ENCODE measurements at places on chromosomes 11 and 22. TPM values are rescaled to one million over a fixed set of nuclear protein-coding genes. Genes with fewer than 3 reads are reported as not detected.

DNA sequence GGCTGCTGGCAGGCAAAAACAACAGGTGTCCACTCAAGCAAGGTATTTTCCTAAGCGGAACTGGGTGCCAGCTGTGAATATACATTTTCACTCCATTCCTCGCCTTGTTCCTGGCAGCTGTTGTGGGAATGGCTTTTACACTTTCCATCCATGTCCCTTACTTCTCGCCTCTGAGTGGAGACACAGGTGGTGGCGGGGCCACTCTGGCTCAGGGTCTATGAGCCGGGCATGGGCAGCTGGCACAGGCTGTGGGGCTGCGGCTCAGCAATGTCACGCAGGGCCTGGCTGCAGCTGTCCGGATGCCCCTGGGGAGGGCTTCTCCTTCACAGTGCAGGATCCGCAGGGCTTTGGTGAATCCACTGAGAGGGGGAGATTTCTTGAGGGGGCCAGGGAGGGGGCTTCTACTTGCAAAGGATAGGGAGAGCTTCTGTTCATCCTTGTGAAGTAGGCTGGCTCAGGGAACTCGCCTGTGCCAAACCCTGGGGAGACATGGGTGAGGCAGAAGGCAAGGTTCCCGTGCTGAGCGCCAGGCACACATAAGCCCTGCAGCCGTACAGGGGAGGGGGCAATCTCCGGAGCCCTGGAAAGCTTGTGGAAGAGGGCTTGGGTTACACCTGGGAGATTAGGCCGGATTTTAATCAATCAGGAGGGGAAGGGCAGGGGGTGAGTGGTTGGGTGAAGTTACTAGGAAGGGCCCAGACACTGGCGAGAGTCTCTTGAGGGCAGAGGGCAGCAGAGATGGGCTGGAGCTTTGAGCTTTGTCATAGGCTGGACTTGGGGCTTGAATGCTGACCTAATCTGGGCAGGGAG, 45.7 kb downstream of the KCNQ1OT1 start:
- DNase-seq = no peak
- H3K36me3 ChIP-seq = no peaks in the 10 kb centered on the region
- H3K27me3 ChIP-seq = no peaks in the 10 kb centered on the region
- no peak overlapping the region for H3K4me3 ChIP-seq
- peaks cover 6% of the 10 kb centered on the region for H3K4me1 ChIP-seq

GRCh38 chr11:94586546-94586945, 19.4 kb downstream of the PIWIL4 start:
- no peaks in the 10 kb centered on the region for H3K27me3 ChIP-seq
- H3K27ac ChIP-seq = no peak overlapping the region

- H3K4me1 ChIP-seq = no peaks in the 10 kb centered on the region
- DNase-seq = peak; percentile 30
- H3K27ac ChIP-seq = no peak overlapping the region
Measured at GRCh38 chr11:17722000-17722643, 2.8 kb downstream of the MYOD1 start.

GRCh38 chr11:117186431-117186761, 7.9 kb downstream of the SIDT2 start:
- peaks cover 15% of the 10 kb centered on the region for H3K36me3 ChIP-seq
- no peak overlapping the region for H3K4me3 ChIP-seq
- no peaks in the 10 kb centered on the region for H3K27me3 ChIP-seq
- no peaks in the 10 kb centered on the region for H3K4me1 ChIP-seq
- H3K27ac ChIP-seq = no peak overlapping the region
- no peak for DNase-seq

DNA sequence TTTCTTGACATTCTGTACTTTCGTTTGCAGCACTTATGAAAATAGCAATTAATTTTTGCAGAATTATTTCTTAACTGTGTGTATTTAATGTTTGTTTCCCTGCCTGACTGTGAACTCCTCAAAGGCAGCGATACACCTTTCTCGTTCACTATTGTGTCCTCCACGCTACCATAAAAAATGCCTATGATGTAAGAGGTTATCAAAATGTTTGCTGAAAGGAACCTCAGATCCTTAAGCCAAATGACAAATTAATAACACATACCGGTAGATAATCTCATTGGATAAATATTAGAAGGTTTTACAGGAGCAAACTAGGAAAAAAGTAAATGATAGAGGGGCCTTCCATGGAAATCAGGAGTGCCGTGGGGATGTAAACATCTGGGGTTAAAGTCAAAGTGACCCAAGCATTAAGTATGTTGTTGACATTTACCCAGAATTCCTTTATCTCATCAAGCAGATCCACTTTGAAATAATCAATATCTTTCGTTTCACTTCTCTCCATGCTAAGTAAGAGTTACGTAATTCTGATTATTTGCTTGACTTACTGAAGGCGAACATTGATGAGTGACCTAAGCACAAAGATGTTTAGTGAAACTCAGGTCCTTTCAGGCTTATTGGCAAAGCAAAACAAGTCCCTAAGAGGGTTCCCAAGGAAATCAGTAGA, 2.6 kb upstream of the OOSP3 start:
- H3K27ac ChIP-seq = no peak overlapping the region
- H3K4me1 ChIP-seq = no peaks in the 10 kb centered on the region
- H3K36me3 ChIP-seq = no peaks in the 10 kb centered on the region
- H3K4me3 ChIP-seq = no peak overlapping the region

DNA sequence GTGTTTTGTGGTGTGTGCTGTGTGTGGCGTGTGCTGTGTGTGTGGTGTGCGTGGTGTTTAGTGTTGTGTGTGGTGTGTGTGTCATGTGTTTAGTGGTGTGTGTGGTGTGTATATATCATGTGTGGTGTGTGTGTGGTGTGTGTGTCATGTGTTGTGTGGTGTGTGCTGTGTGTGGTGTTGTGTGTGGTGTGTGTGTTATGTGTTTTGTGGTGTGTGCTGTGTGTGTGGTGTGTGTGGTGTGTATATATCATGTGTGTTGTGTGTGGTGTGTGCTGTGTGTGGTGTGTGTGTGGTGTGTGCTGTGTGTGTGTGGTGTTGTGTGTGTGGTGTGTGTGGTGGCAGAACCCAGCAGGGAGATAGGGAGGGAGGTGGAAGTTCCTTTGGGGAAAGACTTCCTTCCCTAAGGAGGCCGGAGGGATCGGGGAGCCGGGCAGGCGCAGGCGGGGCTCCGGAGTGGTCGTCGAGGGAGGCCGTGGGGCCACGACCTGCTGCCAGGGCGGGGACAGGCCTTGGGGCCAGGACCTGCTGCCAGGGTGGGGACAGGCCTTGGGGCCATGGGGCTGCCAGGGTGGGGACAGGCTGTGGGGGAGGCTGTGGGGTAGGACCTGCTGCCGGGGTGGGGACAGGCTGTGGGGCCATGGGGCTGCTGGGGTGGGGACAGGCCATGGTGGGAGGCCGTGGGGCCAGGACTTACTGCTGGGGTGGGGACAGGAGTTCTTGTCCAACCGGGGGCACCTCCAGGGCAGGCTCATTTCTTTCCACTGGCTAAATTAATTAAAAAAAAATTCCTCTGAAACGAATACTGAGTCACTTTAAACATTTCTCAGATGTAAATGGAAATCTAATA, 15.2 kb downstream of the PIM3 start:
- H3K4me1 ChIP-seq = peaks cover 3% of the 10 kb centered on the region
- DNase-seq = peak; percentile 33
- H3K36me3 ChIP-seq = no peaks in the 10 kb centered on the region
- no peak overlapping the region for H3K27ac ChIP-seq
- H3K4me3 ChIP-seq = no peak overlapping the region
- peaks cover 20% of the 10 kb centered on the region for H3K27me3 ChIP-seq

SLC22A25 gene
- polyA plus RNA-seq = 0.14 TPM

GRCh38 chr11:69674267-69674885, 777 bp downstream of the LTO1 start:
- peak overlapping the region; percentile 90 for H3K4me3 ChIP-seq
- peaks cover 4% of the 10 kb centered on the region for H3K4me1 ChIP-seq
- H3K27me3 ChIP-seq = no peaks in the 10 kb centered on the region
- H3K27ac ChIP-seq = no peak overlapping the region

CHRM1 gene
- 1.6 TPM for polyA plus RNA-seq

DNA sequence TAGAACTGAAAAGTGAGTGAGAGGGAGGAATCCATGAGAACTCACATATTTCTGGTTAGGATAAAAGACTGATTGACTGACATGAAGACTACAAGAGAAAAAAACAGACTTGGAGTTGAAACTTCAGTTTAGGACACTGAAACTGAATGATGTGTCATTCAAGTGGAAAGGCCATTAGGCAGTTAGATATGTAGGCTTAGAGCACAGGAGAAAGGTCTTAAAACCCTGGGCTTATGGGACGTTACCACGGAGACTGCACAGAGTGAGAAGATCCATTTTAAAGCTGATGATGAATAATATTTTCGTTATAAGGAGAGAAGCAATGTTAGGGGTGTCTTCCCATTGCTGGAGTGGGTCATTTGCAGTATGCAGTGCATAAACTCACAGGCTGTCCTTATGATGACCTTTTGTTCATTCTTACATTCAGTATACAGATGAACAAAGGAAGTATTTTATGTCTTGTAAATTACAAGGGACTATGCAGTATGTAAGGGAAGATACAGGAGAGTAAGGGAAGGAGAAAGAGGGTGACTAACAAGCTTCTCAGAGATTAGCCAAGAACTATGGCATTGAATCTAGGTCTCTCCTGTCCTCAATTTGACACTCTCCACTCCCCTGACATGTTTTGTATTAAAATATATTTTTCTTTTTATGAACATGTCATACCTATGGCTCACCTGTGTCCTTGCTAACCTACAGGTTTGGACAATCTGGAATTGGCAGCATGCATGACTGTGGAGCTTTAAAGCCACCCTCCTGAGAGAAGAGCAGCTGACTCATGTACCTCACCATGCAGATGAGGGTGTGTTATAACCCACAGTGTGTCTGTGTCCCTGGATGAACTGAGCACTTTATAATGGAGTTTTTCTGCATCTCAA, 63.7 kb downstream of the MAML2 start:
- DNase-seq = no peak
- no peaks in the 10 kb centered on the region for H3K27me3 ChIP-seq
- no peaks in the 10 kb centered on the region for H3K36me3 ChIP-seq
- no peak overlapping the region for H3K27ac ChIP-seq

DNA sequence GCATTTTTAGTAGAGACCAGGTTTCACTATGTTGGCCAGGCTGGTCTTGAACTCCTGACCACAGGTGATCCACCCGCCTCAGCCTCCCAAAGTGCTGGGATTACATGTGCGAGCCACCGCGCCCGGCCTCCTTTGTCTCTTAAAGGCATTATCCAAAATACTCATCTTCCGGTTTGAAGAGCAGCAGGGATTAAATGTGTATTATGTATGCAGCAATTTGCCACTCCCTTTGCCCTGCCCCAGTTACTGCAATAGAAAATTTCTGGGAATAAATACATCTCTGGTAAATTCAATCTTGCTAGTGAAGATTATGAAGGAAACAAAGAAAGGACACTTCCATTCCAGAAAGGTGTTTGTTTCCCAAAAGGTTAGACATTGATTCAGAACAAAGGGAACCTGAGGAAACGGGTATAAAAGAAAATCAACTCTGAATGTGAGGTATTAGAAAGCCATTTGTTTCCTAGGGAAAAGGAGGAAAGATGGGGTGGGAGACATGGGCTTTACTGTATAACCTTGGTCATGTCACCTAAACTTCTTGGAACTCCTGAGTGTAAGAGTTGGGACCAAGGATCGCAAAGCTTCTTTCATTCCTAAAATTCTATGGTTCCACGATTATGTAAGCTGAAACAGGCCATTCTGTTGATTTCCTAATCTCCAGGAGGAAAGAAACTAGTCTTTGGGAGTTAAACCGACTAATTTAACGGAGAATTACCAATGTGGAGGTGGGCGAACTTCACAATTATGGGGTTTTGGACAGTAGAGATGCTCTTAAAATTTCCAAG, 959 bp upstream of the HIPK3 start:
- H3K4me3 ChIP-seq = peak overlapping the region; percentile 100
- peak overlapping the region; percentile 82 for H3K27ac ChIP-seq
- no peaks in the 10 kb centered on the region for H3K4me1 ChIP-seq

DNA sequence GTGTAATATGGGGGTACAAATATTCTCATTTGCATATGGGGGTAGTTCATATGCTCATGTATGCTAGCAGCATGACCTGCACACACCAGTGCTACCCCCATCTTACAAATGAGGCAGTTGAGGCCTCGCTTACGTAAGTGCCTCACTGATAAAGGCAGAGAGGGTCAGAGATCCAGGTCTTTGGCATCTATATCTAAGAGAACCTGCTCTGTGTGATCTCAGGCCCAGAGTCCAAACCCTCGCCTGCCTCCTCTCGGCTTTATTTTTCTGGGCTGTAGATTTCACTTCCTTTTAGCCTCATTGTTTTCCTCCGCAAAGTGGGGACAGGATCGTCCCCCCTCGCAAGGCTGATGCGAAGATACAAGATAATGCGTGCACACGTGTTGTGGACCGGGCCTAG, 325.2 kb downstream of the MN1 start:
- DNase-seq = no peak
- H3K4me3 ChIP-seq = no peak overlapping the region
- peaks cover 3% of the 10 kb centered on the region for H3K27me3 ChIP-seq
- H3K36me3 ChIP-seq = no peaks in the 10 kb centered on the region
- no peak overlapping the region for H3K27ac ChIP-seq
- H3K4me1 ChIP-seq = peaks cover 16% of the 10 kb centered on the region

HIC2 gene
- 9.4 TPM for polyA plus RNA-seq

MPEG1 gene
- polyA plus RNA-seq = not detected

BTBD18 gene
- polyA plus RNA-seq = 1.5 TPM

GSTT2B gene
- 28.8 TPM for polyA plus RNA-seq
